Spinal cord (tissue), 10 donors: ENCODE measurements at places on chromosomes 11 and 22. TPM values are rescaled to one million over a fixed set of nuclear protein-coding genes. Genes with fewer than 3 reads are reported as not detected.

Gene BIK
- 1.1 TPM for polyA plus RNA-seq

Gene POU2AF1
- 0.27 TPM for polyA plus RNA-seq

Gene EEF1G
- polyA plus RNA-seq: 1,849 TPM

Gene FAM181B
- polyA plus RNA-seq: 51.4 TPM

Gene GNB1L
- 5.8 TPM for polyA plus RNA-seq

Gene SYCE3
- not detected for polyA plus RNA-seq

Gene PARVA
- polyA plus RNA-seq: 36.3 TPM

Gene OR56B4
- not detected for polyA plus RNA-seq

Gene DDIAS
- polyA plus RNA-seq: 5.0 TPM

Gene GTSE1
- polyA plus RNA-seq: 12.1 TPM

Gene TRIM68
- 14.0 TPM for polyA plus RNA-seq

Gene CAPRIN1
- 243 TPM for polyA plus RNA-seq

Gene ZBTB16
- 4.5 TPM for polyA plus RNA-seq

Gene FUT4
- polyA plus RNA-seq: 3.3 TPM

Gene TMEM134
- polyA plus RNA-seq: 69.0 TPM

Gene CCDC85B
- polyA plus RNA-seq: 50.2 TPM

Gene PYGM
- 13.3 TPM for polyA plus RNA-seq

Gene OR51B4
- polyA plus RNA-seq: not detected

Gene IGLL1
- not detected for polyA plus RNA-seq

Gene PANX2
- 18.3 TPM for polyA plus RNA-seq

Gene ASRGL1
- 65.2 TPM for polyA plus RNA-seq

Gene TPBGL
- 3.3 TPM for polyA plus RNA-seq

Gene TRIM48
- not detected for polyA plus RNA-seq

Gene MPPED1
- 17.7 TPM for polyA plus RNA-seq

Gene TTC17
- polyA plus RNA-seq: 69.1 TPM

Gene FGF3
- polyA plus RNA-seq: not detected

Gene TMEM45B
- 2.3 TPM for polyA plus RNA-seq

Gene MPEG1
- polyA plus RNA-seq: 5.5 TPM

Gene PATE1
- polyA plus RNA-seq: not detected

Gene OR5I1
- polyA plus RNA-seq: not detected

Gene GRIA4
- polyA plus RNA-seq: 89.2 TPM

Gene RTCB
- 70.2 TPM for polyA plus RNA-seq

Gene FGF4
- polyA plus RNA-seq: not detected

Gene OPCML
- 70.3 TPM for polyA plus RNA-seq

Gene SAA4
- polyA plus RNA-seq: 0.59 TPM

Gene CARD18
- not detected for polyA plus RNA-seq

Gene SHISAL1
- 16.0 TPM for polyA plus RNA-seq

Gene P4HA3
- polyA plus RNA-seq: 1.2 TPM
